Ureter (tissue), 1 donor: ENCODE measurements at places on chromosomes 5 and 9. TPM values are rescaled to one million over a fixed set of nuclear protein-coding genes. Genes with fewer than 3 reads are reported as not detected.

Gene STK10
- 41.9 TPM for total RNA-seq

Gene GABRG2
- not detected for total RNA-seq

Gene PCDHGB5
- total RNA-seq = 12.1 TPM

Gene LCN9
- total RNA-seq = not detected

Gene ACTBL2
- not detected for total RNA-seq

Gene SLC12A7
- 77.0 TPM for total RNA-seq

Gene TMEM252
- total RNA-seq = not detected

GRCh38 chr9:85516455-85516854, 225.3 kb downstream of the AGTPBP1 start:
- DNase-seq = no peak

- DNase-seq = no peak
Measured at GRCh38 chr9:92756792-92757191, 7.8 kb downstream of the BICD2 start.

DNA sequence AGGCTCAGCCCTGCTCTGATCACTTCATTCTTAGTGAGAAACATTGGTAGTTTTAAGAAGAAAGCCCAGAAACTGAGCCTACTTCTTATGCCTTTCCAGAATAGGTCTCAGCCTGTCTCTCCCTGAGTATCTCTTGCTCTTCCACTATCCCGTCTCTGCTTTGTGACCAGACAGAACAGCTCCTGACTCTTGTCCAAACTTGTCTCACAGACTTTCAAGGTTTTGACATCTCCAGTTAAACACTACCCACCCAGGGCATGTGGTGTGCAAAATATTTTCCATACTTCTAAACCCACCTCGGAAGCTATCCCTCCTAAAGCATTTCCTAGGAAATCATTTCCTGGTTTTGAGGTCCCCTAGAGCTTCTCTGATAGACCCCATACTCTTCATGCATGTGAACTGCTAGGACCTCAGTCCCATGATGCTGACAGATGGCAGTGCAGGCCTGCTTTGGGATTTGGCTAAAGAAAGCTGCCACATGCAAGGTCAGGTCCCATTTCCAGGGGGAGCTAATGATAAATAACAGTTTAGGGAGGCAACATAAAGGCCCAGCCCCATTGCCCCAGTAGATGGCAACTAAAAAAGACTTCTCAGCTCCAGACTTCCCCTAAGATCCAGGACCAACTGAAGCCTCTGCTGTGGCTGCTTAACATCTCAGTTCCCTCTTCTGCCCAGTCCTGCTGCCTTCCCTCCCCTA, 211.5 kb downstream of the MED10 start:
- DNase-seq = no peak

GRCh38 chr5:10839118-10839517, 78.1 kb upstream of the DAP start:
- DNase-seq = no peak

GRCh38 chr9:107738789-107739188, 249.2 kb upstream of the KLF4 start:
- no peak for DNase-seq

DNA sequence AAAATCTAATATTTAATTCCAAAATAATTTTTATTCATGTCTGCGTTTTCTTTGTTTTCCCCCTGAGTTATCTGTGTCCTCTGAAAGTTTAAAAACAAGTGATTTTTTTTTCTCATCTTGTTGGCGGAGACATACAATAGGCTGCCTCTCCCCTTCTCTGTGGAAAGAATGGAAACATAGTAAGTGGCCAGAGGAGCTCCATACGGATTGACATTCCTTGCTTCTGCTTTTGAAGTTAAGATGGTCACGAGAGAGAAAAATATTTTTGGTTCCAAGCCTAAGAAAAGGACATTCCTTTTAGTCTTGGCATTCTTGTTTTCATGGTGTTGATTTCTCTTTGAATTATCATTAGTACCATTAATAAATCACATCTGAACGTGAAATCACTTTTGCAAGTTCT, 28.3 kb downstream of the ZNF462 start:
- DNase-seq = no peak

DNA sequence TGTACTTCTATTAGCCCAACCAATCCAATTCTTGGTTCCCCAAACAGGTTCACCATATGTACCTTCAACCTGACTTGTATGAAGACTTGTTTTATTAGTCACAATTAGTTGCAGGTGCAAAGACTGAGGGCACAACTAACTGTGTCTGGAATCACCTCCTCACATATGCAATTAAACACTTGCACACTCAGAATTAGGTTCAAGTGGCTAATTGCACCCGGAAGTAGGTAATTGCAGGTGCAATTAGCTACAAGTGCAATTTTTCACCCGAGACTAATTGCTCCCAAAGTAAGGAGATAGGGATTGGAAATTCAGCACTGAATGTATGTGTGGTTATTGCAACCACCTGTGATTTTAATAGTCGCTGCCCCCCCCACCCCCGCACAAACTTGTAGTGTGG, 338.9 kb downstream of the ZSWIM6 start:
- DNase-seq = no peak

DNA sequence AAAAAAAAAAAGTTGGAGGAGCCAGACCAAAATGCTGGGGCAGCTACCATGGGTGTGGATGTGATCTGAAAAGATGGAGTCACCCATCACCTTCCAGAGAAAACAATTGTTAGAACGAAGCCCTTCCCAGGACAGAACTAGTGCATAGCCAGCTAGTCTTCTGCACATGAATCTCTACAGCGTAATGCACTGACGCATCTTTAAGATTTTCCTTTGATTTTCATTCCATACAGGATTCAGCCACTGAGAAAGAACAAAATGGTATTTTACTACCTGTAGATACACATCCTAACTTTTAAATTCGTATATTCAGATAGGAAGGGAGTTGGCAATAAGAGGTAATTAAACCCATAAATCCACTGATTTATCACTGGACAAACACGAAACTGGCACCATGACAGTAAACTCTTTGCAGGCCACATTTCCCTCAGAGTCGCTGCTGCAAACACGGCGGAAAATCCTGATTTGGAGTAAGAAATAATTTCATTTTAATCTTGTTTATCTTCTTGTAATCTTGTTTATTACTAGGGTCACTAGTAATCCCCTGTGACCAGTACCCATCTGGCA, 206.6 kb downstream of the SPOCK1 start:
- DNase-seq = no peak

- no peak for DNase-seq
Measured at GRCh38 chr9:69932901-69933300, 110.7 kb upstream of the MAMDC2 start.

DNA sequence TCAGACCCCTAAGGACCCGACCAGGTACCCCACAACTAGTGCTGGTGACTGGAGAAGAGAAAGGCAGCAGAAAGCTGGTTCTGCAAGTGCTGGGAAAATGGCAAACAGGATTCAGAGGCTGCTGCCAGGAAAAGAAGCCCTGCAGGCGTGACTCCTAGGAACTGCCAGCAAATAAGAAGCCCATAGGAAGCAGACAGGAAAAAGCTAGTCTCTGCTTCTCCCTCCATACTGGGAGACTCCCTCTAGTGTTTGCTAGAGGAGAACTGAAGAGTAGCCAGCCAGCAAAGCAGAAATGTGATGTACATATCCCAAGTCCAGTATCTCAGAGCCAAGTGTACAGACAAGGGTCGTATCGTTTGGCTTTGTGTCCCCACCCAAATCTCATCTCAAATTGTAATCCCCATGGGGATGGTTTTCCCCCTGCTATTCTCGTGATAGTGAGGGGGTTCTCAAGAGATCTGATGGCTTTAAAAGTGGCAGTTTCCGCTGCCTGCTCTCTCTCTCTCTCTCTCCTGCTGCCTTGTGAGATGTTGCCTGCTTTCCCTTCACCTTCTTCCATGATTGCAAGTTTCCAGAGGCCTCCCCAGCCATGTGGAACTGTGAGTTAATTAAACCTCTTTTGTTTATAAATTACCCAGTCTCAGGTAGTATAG, 38.1 kb upstream of the TUSC1 start:
- peak; percentile 43 for DNase-seq

GRCh38 chr5:173568128-173568527, 48.3 kb downstream of the BOD1 start:
- no peak for DNase-seq
